ENCODE measurements at places on chromosomes 16 and 17.

DNA sequence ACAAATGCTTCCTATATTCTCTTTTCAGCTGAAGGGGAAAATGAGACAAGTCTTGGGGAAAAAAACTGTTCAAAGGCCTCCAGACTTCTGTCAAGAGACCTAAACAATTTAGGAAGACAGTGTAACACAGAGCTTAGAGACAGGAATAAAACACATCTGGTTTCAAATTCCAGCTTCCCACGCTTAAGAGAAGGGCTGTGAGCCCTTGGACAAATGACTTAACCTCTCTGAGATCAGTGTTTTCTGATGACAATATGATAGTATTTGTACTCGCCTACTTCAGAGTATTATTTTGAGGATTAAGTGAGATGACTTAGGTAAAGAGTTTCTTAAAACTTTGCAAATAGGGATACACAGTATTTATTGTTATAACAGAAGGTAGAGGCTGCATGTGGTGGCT lies 29.5 kb downstream of the SMURF2 start:
- no peak for DNase-seq

- DNase-seq, result no peak
Measured at GRCh38 chr16:1433263-1433560, 2.3 kb downstream of the PERCC1 start.

- DNase-seq, result peak; percentile 14
Measured at GRCh38 chr16:57606847-57607501, 21.5 kb upstream of the ADGRG1 start.

DNA sequence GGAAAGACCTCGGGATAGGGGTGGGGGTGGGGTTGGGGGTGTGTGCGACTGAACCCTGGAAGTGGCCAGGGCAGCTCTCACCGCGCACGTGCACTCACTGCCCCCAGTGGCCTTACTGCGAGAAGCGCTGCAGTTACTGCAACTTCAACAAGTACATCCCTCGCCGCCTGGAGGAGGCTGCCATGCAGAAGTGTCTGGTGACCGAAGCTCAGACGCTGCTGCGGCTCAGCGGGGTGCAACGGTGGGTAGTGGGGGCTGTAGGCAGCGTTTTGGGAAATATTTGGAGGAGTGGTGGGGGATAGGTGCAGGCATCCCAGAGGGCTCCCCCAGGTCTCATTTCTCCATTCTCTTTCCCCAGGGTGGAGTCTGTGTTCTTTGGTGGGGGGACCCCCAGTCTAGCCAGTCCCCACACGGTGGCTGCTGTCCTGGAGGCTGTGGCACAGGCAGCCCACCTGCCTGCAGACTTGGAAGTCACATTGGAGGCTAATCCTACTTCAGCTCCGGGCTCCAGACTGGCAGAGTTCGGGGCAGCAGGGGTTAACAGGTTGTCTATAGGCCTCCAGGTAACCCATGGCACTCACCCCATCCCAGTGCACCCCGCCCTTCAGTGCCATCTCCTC lies 972 bp downstream of the RSAD1 start:
- peak; percentile 41 for DNase-seq

- DNase-seq, result no peak
Measured at GRCh38 chr16:1768767-1769401, 2.5 kb downstream of the NME3 start.

GRCh38 chr17:47254403-47254943 lies 846 bp downstream of the ITGB3 start:
- DNase-seq, result no peak

GRCh38 chr16:9042964-9043680 lies 48.3 kb upstream of the HAPSTR1 start:
- DNase-seq, result no peak

DNA sequence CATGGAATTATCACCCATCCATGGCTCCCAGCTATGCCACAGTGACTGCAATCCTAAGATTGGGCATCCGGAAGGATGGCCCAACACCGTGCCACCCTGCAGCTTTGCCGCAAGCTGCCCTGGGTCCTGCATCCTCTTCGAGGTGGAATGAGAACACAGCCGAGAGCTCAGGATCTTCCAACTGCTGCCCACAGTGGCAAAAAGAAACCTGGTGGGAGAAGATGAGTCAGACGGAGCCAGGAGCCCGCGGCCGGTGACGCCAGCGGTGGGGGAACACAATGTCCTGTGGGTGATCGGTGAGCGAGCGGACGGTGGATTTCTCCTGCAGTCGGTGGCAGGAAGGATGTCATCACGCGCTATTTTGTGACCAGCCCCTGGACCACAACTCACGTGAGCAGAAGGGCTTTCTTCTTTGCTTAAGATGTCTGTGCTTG lies 20.1 kb downstream of the CD7 start:
- peak; percentile 92 for DNase-seq

DNA sequence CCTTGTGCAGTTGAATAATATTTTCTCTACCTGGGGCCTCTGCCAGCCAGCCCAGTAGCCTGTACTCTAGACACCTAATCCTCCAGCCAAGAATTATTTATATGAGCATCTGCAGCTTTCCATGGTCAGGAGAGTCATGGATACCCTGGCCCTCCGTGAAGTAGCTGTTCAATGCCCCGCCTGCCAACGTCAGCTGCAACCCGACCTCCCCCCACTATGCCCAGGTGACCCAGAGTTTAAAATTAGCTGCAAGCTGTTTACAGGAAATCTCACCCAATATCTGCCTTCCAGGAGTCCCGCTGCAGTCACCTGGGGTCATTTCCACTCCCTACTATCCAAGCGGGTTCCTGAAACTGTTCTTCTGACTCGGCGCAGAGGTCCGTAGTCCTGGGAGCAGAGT lies 12.3 kb downstream of the SDR42E2 start:
- DNase-seq, result no peak

All from natural killer cell (primary cell).